ENCODE measurements at places on chromosomes 13 and 19.

GRCh38 chr19:46606019-46606418 lies 4.9 kb downstream of the CALM3 start:
- DNase-seq: no peak

DNA sequence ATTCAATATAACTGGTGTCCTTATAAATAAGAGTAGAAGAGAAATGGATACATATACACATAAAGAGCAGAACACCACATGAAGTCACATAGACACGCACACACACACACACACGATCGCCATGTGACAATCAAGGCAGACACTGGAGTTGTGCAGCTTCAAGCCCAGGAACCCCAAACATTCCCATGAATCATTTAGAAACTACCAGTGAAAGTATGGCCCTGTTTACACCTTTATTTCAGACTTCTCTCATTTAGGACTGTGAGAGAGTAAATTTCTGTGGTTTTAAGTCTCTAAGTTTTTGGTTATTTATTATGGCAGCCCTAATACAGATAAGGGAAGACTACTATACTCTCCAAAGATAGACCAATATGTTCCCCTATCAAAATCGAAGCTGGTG lies 20.4 kb upstream of the TNFSF13B start:
- DNase-seq: no peak

GRCh38 chr19:5078666-5079065 lies 109.8 kb downstream of the KDM4B start:
- DNase-seq: no peak

DNA sequence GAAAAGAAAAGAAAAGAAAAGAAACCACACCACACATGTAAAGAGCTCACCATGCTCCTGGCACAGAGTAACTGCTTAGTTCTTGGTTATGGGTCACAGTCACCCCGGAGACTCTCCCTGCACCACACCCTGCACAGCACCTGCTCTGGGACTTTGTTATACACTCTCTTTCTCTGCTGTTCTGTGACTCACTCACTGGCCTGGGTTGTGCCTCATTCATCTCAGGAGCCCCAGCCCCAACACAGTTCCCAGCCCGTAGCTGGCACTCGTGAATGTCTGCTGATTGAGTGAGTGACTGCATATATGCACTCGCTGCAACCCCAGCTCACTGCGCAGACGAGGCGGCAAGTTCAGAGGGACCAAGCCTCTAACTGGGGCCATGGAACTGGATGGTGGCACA lies 22.9 kb upstream of the ZNF507 start:
- no peak for DNase-seq

GRCh38 chr13:95388420-95389079 lies 87.3 kb upstream of the ABCC4 start:
- no peak for DNase-seq

- no peak for DNase-seq
Observed at GRCh38 chr13:110921209-110921608, 6.3 kb upstream of the ANKRD10 start.

GRCh38 chr19:6533746-6534418 lies 3.1 kb downstream of the TNFSF9 start:
- DNase-seq: no peak

GRCh38 chr19:33507021-33507956 lies 14.3 kb downstream of the PEPD start:
- DNase-seq: no peak

GRCh38 chr19:15290166-15290565 lies 42.2 kb downstream of the BRD4 start:
- no peak for DNase-seq

DNA sequence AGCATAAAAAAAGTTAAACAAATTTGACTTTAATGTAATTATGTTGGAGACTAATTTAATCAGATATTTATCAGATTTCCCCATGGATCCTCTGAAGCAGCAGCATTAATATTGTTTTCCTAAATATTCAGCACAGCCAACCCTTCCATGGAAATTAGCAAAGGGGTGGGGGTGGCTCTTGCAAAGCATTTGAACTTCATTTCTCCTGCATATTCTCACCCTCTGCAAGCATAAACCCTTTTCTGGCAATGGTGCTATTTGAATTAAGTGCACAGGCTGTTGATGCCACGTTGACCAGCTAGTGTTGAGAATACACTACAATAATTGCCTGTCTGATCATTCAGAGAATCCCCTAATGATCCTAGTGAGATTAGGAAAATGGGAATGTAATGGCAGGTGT lies 488.1 kb upstream of the KLF12 start:
- DNase-seq: no peak

DNA sequence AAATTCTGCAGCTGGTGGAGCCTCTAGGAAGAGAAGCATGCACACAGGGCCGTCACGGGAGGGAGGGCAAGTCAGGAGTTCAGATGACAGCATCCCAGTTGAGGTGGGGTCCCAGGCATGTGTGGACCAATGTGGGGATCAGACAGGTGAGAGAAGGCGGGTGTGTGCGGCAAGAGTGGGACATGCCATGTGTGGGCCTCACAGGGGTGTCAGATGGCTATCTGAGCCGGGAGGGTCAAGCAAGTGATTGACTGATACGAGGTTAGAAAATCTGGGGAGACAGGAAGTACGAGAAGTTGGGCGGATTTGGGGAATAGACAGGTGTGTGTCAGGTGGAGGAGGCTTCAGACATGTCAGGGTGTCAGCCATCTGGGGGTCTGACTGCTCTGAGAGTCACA lies 8.9 kb downstream of the RASGRP4 start:
- no peak for DNase-seq

- no peak for DNase-seq
Observed at GRCh38 chr13:70708775-70709174, 600.5 kb upstream of the KLHL1 start.

- no peak for DNase-seq
Observed at GRCh38 chr19:42468273-42468796, 25.6 kb upstream of the CXCL17 start.

DNA sequence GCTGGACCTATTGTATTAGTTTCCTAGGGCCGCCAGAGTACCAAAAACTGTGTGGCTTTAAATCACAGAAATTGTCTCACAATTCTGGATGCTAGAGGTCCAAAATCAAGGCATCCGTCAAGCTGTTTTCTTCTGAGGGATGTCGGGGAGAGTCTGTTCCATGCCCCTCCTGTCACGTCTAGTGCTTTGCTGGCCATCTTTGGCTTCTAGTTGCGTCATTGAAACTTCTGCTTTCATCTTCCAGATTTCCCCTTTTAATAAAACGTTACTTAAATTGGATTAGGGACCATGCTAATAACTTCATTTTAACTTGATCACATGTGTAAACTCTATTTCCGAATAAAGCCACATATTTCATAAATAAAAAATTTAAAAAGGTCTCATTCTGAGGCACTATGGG lies 47.5 kb downstream of the TRPM4 start:
- DNase-seq: peak; percentile 31

GRCh38 chr13:24232474-24232873 lies 72.0 kb downstream of the SPATA13 start:
- no peak for DNase-seq

- no peak for DNase-seq
Observed at GRCh38 chr13:85812282-85812681, 13.1 kb upstream of the SLITRK6 start.

DNA sequence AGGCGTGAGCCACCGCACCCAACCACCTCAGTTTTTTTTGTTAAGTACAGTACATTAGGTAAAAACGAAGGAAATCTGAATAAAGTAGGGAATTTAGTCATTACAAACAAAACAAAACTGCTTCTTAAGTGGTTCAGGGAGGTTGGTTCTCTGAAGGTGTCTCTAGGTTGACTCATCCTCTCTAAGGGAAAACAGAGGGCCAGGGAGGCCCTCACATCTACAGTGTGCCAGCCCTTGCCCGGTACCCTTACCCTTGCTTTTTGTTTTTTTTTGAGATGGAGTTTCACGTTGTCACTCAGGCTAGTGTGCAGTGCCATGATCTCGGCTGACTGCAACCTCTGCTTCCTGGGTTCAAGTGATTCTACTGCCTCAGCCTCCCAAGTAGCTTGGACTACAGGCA lies 17.2 kb upstream of the JUND start:
- DNase-seq: no peak

GRCh38 chr19:17327654-17328516 lies 6.8 kb downstream of the ANO8 start:
- DNase-seq: peak; percentile 84

GRCh38 chr13:45119469-45119990 lies 780 bp upstream of the GTF2F2 start:
- peak; percentile 19 for DNase-seq

DNA sequence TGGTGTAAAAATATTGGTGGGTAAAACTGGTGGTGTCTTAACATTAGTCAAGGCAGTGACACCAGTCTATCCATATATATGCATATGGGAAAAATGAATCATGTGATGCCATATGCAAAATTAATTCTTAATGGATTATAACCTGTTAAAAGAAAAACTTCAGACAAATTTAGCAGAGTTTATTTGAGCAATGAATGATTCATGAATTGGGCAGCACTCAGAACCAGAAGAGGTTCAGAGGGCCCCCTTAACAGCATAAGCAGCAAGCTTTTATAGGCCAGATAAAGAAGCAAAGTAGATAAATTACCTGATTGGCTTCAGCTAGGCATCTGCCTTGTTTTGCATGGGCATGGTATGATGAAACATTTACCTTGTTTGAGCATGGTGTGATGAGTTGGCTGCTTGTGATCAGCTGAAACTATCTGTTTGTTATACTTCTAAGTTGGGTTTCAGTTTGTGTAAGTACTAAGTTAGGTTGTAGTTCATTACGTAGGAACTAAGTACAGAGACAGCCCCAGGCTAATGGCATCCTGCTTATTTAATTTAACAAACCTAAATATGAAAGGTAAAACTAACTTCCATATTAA lies 66.6 kb downstream of the DNAJC15 start:
- DNase-seq: no peak

DNA sequence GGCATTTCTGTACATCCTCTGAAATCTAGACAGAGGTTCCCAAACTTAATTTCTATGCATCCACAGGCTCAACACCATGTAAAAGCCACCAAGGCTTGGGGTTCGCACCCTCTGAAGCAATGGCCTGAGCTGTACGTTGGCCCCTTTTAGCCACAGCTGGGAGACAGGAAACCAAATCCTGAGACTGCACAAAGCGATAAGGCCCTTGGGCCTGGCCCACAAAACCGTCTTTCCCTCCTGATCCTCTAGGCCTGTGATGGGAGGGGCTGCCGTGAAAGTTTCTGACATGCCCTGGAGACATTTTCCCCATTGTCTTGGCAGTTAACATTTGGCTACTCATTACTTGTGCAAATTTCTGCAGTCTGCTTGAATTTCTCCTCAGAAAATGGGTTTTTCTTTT lies 766.4 kb downstream of the GPC5 start:
- DNase-seq: no peak
